ENCODE measurements at places on chromosomes 5 and 9.

- DNase-seq = no peak
Observed at GRCh38 chr9:69420611-69421270, 95.7 kb downstream of the ENTREP1 start.

DNA sequence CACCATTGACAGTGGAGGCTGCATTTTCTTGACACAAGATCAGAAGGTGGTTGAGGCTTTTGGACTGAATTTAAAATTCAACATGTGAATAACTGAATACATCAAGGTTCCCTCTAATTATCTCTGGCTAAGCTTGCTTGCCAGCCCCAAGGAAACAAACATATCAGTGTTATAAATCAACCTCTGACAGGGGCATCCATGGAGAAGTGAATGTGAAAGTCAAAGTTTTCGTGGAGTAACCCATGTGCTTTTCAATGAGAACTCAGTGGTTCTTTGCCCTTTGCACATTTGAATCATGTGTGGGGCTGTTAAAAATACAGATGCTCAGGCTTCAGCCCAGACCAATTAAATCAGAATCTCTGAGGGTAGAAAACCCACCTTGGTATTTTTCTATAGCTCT is 128.9 kb downstream of the LRRC70 start:
- no peak for DNase-seq

GRCh38 chr5:89407054-89407453 is 524.1 kb upstream of the MEF2C start:
- no peak for DNase-seq

DNA sequence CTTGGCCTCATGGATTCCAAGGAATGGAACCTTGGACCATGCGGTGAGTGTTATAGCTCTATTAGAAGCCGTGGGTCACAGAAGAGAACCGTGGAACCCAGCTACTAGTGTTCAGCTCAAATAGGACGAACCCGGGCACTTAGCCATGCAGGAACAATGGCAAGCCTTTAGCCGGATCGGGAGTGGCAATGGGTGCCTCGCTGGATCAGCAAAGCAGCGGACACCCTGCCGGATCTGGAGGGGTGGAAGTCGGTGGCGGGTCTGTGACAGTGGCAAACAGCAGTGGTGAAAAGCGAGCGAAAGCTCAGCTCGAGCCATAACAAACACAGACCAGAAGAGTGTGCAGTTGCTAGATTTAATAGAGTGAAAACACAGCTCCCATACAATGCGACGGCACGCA is 2.4 kb upstream of the CDO1 start:
- DNase-seq = no peak

GRCh38 chr5:168015506-168015905 is 275.9 kb upstream of the WWC1 start:
- DNase-seq = no peak

DNA sequence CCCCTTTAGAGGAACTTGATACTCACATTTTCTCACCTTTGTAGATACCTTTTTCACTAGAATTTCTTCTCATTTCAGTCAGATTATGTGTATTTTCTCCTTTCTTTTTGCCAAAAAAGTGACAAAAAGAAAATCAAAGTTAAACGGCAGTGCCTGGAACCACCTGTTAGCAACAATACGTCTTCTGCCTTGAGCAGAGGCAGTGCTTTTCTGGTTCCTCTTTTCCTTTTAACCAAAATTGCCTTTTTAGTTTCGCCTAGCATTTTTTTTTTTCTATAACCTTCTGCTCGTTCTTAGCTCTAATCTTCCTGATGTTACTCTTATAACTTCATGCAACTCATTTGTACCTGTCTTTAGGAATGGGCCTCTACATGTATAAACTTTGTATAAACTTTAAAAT is 26.1 kb downstream of the SMIM32 start:
- DNase-seq = no peak

DNA sequence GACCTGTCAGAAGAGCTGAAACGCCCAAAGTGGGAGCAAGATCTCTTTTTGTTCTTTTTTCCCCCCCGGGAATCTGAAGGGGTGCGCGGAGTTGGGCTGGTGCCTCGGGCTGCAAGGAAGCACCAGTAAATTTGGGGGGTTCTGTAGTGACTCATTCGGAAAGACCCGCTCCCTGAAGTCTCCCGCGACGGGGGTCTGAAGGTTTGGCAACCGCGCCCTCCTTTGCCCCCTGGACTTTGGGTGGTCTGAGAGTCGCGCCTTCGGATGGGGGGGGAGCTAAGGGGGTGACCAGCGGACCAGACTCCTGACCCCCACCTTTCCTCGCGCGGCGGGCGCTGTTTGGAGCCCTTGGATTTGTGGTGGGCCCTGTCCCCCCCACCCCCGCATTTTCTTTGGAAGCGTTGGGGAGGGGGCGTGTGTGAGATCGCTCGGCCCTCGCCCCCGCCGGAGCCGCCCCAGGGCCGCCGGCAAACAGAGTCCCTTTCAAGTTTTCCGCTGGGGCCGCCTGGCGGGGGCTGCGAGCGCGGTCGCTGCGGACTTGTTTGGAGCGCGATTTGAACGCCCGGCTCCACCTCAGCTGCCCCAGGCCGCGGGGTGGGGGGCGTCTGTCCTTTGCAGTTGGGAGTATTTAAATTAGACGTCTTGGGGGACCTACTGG is 2.0 kb downstream of the CXXC5 start:
- DNase-seq = no peak

DNA sequence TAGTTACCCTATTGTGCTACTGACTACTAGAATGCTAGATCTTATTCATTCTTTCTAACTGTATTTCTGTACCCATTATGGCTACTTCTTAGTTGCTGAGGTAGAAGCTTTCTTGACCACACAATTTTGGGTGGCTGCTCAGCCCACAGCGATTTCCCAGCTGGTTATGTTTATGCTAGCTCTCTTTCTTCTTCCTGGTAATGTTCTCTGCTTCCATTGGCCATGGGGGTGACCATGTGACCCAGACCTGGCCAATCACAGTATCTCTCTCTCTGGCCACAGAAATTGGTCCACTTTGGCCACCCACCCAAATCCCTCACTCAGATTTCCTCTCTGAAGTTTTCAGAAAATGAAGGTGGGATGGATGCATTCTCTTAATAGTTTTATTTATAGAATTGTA is 427.9 kb upstream of the CLINT1 start:
- no peak for DNase-seq

GRCh38 chr5:40017135-40017534 is 592.4 kb upstream of the DAB2 start:
- no peak for DNase-seq

GRCh38 chr5:111922344-111922743 is 165.3 kb upstream of the NREP start:
- no peak for DNase-seq

DNA sequence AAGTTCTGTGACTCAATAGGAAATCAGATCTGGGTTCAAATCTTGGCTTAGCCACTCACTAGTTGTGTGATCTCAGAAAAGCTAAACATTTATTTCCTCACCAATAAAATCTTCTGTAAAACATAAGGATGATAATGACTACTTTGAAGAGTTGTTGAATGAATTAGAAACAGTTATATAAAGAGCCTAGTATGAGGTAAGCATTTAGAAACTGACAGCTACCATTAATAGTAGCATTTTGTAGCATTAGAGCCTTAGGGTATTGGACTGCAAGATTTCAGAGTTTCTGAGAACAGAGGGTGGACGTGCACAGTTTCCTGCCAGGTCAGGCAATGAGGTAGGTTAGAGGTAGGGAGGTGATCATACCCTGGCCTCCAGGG is 293.2 kb downstream of the CWC27 start:
- DNase-seq = no peak

DNA sequence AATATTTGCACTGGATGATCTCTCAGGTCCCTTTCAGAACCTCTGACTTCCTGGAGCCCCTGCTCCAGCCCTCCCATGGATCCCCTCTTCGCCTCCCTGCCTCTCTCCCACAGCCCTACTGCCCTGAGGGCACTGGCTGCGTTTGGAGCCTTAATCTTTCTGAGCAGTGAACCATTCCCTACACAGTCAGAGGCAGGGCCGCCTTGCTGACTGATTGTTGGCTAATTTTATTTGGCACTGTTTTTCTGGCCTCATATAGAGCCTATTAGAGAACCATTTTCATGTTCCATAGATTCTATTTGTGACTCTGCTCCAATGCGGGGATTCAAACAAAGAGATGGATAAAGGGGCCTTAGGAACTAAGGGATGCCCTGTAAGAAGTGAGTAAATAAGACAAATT is 91.1 kb downstream of the BRINP1 start:
- DNase-seq = no peak

GRCh38 chr5:169657127-169657526 is 20.1 kb downstream of the DOCK2 start:
- no peak for DNase-seq

DNA sequence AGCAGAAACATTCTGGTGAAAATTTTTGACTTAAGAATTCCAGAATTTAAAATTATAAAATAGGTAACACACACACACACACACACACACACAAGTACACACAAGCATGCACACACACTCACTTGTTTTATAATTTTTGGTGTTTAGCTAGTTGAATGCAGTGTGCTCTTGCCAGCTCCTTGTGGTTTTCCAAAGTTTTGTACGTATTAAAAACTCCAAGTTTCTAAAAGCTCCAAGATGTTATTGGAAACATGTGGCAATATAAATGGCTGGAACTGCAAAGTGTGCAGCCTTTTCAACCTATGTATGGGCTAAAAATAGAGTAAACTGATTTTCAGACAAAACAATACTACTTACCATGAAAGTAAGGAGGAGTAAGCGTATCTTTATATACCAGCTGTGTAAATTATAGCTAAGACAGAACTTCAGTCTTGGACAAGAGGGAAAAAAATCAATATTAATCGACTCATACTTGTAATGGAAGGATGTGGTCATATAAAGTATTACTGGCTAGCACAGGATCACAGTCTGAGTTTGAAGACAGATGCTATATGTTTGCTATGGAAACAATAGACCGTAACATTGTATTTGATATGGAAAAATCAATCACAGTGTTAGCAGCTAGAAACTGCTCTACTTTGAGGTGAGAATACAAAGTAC is 727.1 kb upstream of the GRAMD2B start:
- no peak for DNase-seq

- no peak for DNase-seq
Observed at GRCh38 chr9:108663422-108663821, 192.4 kb downstream of the ACTL7B start.

- DNase-seq = no peak
Observed at GRCh38 chr9:87276327-87276841, 221.3 kb upstream of the DAPK1 start.

DNA sequence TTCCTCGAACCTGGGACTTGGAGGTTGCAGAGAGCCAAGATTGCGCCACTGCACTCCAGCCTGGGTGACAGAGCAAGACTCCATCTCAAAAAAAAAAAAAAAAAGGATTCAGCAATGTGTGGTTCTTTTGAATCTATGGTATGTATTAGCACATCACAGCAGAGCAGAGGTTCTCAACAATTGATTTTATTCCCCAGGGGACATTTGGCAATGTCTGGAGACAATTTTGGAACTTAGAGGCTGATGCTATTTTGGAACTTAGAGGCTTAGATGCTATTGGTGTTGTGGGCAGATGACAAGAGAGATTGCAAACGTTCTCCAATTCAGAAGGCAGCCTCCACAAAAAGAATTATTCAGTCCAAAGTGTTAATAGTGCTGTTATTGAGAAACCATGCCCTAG is 115.2 kb downstream of the TMC1 start:
- DNase-seq = no peak

- DNase-seq = no peak
Observed at GRCh38 chr9:14018081-14018480, 295.9 kb downstream of the NFIB start.

DNA sequence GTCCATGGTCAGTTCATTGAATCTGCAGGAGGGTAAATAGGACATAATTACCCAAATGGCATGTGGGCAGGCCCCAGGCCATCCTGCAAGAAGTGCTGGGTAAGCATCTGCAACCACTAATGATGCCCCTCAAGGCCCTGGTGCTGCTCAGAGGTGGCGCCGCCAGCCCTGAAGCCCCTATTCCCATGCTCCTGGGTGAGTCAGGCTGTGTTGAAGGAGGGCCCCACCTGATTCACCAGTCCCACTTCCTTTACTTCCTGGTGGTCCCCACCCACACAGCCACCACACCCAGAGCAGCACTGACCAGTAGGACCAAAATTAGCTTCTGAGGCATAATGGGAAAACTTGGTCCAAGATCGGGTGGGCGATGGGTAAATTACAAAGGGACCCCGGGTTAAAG is 120.4 kb upstream of the SPRY4 start:
- no peak for DNase-seq

DNA sequence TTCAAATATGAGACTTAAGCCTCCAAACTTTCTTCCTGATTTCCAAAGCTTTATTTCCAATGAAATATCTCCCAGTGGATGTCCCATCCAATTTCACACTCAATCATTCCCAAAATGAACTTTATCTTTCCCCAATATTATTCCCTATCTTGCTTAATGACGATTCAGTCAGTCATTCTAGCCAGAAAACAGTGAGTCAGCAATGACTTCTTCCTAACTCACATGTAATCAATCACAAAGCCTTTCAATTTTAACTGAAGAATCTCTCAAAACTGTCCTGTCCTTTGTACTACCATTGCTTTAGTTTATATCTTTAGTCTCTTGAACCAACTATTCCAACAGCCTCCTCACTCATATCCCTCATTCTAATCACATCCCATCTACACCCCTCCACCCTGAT is 34.9 kb downstream of the NSA2 start:
- DNase-seq = no peak

GRCh38 chr5:59922220-59922619 is 28.7 kb upstream of the PDE4D start:
- DNase-seq = no peak

GRCh38 chr5:151461312-151461711 is 13.9 kb downstream of the SLC36A1 start:
- no peak for DNase-seq

- no peak for DNase-seq
Observed at GRCh38 chr5:11507156-11507910, 396.9 kb downstream of the CTNND2 start.

DNA sequence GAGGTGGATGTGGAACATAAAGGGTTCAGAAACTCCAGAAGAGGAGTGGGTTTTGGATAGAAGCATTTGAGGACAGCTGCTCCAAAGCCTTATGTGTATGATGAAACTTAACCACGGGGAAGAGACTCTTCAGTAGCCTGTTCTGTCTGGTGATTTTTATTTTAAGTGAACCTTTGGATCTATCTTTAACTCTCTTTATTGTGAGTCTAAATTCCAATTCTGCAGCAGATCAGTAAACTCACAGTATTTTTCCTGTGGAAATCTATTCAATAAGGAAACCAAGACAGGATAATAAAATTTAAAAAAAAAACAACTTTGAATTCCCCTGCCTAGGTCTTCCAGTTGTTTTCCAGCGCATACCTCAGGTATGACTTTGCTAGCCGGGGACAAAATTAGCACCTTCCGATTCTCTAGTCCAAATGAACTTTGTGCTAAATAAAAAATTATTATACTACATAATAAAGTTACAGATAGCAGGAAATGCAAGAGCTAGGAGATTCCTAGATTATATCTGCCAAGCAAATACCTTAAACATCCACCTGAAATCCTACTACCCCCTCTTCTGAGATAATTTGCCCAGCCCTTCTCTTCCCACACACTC is 101.9 kb downstream of the NLN start:
- no peak for DNase-seq

GRCh38 chr9:128365525-128365924 is 5.6 kb upstream of the URM1 start:
- no peak for DNase-seq
